Stimulated activated CD8-positive, alpha-beta memory T cell treated with anti-CD3 and anti-CD28 coated beads, Interleukin-15, amount 100 ng/mL, for 48 hours (primary cell): ENCODE measurements at places on chromosomes 6 and 20.

- no peak for DNase-seq
Observed at GRCh38 chr20:57245997-57246396, 20.4 kb downstream of the BMP7 start.

GRCh38 chr6:118620202-118620601, 31.2 kb downstream of the CEP85L start:
- no peak for DNase-seq

DNA sequence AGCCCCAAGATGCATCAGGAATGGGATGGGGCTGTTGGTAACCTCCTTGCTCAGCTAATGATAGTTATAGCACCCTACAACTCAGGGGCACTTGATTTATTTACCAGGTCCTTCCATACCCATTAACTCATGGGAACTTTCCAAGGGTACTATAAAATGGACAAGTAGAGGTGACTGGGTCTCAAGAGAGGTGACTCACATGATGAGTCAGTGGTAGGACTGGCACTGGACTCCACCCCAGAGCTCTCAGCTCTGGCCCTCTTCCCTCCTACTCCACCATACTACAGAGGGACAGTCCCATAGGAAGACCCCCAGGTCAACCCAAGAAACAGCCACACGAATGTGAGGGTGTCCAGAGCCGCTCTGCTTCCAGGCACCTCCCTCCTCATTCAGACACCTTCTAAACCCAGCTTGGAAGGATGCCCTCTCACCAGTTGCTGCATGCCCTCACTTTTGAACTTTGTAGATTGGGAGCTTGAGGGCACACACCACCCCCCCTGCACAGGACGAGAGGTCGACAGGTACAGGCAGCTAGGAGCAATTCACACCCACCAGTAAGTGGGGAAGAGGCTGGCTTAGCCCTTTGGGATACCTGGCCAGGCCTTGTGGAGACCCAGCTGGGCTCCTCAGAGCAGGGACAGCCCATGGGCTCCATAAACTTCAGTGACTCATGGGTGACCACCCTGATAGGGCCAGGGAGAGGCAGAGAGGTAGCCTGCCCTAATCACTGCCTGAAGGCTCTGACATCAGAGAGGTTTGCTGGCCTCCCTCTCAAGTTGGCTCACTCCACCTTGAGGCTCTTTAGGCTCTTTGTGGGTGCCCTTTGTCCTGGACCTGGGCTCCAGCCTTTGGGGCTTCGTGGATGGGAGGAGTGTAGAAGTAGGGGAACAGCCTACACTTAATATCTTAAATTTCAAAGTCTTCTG, 81.6 kb upstream of the MLN start:
- no peak for DNase-seq

- no peak for DNase-seq
Observed at GRCh38 chr6:139588734-139589593, 214.5 kb upstream of the CITED2 start.

DNA sequence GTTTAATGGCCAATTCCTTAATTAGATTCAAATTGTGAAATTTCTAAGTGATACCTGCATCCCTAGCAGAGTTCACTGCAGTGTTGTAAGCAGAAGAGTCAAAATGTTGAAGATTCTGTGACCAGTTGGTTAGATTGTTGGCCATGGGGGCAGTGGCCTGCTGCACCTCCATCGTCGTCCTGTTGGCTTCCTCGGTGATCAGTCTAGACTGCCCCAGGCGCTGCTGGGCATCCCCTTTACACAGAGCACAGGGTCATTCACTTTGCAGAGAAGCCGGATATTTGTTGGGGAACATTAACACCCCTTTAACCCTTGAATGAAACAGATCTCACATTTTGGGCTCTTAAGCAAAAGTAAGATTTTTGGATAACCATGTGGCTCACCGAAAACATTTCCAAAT, 60.7 kb downstream of the FAM229B start:
- DNase-seq, result no peak

GRCh38 chr6:45116714-45117410, 211.3 kb upstream of the RUNX2 start:
- no peak for DNase-seq

GRCh38 chr6:35586542-35586941, 73.8 kb upstream of the TULP1 start:
- no peak for DNase-seq

DNA sequence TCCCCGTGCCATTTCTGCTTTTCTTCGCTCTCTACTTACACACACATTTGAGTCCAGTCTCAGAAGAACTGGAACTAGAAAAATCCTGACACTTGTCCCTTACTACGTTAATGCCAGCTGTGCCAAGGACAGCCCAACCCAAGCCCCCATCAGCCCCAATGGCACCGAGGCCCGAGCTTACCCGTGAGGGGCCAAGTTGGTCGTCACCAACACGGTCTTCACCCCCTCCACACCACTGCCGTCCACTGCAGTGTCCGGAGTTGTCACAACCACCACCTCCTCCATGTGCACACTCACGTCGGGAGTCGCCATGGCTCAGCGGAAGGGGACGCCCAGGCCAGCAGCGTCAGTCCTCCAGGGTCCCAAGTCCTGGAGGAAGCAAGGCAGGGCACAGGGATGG, 7.8 kb downstream of the GMEB2 start:
- DNase-seq, result no peak
